ENCODE measurements at places on chromosomes 2 and 18.

GRCh38 chr2:62147610-62148301 lies 48.2 kb upstream of the B3GNT2 start:
- DNase-seq = no peak

DNA sequence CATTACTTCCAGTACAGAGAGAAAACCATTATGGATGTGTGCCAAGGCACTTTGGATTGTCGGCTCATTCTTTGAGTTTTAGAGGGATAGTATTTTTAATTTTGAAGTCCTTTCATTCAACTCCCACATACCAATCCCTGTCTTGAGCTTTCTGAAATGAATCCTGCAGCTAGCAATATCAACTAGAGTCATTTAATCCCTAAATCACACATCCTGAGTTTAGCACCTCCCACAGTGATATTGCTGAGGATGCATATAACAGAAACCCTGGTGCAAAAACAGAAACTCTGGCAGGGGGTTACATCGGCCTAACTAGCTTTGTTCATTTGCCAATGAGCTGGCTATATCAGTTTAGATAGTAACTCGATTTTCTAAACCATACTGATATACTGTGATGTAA lies 427.3 kb downstream of the LRP1B start:
- no peak for DNase-seq

GRCh38 chr2:43203373-43203772 lies 23.0 kb downstream of the ZFP36L2 start:
- no peak for DNase-seq

GRCh38 chr2:240932001-240932723 lies 26.0 kb downstream of the CROCC2 start:
- no peak for DNase-seq

GRCh38 chr18:73235491-73235890 lies 367.7 kb upstream of the NETO1 start:
- DNase-seq = no peak

DNA sequence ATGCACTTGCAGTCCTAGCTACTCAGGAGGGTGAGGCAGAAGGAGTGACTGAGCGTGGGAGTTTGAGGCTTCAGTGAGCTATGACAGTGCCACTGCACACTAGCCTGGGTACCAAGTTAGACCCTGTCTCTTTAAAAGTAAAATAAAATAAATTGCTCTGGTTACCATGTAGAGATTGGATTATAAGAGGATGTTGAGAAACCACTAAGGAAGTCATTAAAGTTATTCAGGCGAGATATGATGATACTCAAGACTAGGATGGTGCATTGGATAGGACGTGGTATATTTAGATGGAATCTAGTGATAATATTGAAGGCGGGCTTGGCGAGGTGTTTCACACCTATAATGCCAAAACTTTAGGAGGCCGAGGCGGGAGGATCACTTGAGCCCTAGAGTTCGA lies 50.6 kb downstream of the BMPR2 start:
- no peak for DNase-seq

- no peak for DNase-seq
These were observed 12.4 kb upstream of the CHRNA1 start for GRCh38 chr2:174776675-174777074.

- DNase-seq = no peak
These were observed 73.6 kb downstream of the CYBRD1 start for GRCh38 chr2:171595896-171596295.

GRCh38 chr2:206814498-206814897 lies 49.1 kb downstream of the FASTKD2 start:
- DNase-seq = no peak

DNA sequence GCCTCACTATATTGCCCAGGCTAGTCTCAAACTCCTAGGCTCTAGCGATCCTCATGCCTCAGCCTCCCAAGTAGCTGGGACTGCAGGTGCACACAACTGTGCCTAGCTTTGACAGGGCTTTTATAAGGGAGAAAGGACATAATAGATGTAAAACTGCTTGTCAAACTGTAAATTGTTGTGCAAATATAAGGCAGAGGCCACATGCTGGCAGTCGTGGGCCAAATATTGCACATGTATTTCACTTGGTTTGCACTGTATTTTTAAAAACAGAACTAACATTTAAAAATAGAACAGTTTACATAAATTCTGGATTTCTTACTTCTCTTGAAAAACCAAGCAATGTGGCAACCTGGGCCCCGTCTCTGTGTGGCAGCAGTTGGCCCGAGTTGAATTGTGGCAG lies 31.2 kb upstream of the MYO3B start:
- DNase-seq = no peak

- no peak for DNase-seq
These were observed 56.2 kb downstream of the EFR3B start for GRCh38 chr2:25098056-25098455.

DNA sequence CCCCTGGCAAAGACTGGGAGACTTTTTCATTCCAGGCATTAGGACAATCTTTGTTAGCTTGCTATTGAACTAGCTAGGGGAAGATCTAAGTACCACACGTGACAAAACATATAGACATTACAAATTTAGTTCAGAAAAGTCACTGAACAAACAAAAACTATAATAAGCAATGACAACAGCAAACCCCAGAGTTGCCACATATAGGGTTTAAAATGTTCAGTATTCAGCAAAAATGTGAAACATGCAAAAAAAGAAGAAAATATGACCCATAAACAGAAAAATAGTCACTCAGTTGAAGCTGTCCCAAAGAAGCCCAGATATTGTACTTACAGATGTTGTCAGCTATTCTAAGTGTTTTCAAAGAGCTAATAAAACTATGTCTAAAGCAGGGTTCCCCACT lies 431.1 kb upstream of the CDH2 start:
- no peak for DNase-seq

- no peak for DNase-seq
These were observed 45.0 kb downstream of the ARHGAP25 start for GRCh38 chr2:68779595-68779994.

DNA sequence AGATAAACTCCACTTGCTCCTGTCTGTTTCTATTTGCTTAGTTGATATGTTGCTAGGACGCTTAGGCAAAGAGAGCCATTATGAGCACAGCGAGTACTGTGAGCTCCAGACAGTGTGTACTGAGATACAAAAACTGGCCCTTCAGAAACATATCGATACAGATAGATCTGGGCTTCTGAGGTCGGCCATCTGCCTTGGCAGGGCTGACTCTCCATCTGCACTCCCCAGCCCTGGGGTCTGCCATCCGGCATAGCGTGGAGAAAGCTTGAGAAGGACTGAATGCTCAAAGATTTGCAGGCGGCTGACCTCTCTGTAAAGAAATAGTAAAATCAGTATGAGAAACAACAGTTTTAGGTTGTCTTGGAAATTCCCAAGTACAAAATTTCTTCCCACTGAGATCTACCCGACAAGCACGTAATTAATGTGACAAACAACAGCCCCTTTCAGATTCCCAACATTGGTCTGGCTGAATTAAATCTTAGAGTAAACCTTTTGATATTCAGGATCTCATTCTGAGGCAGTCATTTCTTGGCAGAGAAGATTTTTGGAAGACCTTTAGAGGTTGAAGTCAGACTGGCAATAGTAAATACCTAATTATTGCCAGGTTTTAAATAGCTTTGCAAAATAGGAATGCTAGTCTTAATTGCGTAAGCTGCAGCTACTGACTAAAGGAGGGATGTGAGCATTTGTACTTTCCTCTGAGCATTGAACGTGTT lies 127.4 kb downstream of the CHST9 start:
- DNase-seq = no peak

DNA sequence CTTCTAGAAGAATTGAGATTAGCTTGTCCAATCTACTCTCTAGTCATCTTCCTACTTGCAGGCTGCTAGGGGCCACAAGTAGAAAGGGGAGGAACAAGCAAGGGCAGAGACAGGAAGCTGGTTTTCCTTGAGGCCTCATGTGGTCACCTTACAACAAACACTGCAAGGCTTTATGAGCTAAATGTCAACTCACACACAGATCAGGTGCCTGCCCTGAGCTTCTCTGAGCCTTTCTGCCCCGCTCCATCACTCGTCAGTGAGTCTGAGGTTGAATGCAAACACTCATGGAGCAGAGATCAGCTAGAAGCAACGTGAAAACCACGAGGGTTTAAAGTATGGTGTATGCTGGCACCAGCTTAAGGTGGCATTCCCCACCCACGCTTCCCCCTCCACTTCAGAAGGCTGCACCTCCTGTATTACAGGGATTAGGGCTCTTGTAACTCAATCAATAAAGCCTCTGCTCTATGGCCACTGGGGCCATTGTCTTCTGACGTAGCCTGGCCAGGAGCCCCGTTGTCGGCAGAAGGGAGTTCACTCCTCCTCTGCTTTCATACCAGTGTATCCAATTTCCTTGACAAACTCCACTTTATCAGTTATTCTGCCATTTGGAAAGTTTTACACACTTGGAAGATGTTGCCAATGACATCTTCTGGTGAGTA lies 5.4 kb upstream of the CRYGC start:
- DNase-seq = no peak

GRCh38 chr2:132797556-132797955 lies 127.6 kb upstream of the LYPD1 start:
- DNase-seq = no peak

GRCh38 chr2:211204456-211204855 lies 648.1 kb downstream of the CPS1 start:
- no peak for DNase-seq

DNA sequence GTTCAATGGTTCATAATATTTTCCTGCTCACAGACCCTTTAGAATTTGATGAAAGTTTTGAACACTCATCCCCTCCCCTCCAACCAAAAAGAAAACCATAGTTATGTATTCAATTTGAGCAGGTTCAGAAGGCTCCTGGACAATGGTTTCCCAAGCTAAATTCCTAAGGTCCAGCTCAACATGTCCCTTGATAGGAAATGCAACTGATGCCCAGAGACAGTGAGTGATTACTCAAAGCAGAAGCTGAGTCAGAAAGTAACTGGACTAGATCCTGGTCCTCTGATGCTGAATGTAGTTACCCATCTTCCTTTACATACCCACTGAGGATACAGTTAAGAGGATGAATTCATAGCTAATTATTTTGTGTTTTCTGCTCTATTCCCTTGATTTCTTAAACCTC lies 218.9 kb upstream of the NCKAP5 start:
- no peak for DNase-seq

- no peak for DNase-seq
These were observed 22.8 kb upstream of the DLX1 start for GRCh38 chr2:172062402-172063004.

DNA sequence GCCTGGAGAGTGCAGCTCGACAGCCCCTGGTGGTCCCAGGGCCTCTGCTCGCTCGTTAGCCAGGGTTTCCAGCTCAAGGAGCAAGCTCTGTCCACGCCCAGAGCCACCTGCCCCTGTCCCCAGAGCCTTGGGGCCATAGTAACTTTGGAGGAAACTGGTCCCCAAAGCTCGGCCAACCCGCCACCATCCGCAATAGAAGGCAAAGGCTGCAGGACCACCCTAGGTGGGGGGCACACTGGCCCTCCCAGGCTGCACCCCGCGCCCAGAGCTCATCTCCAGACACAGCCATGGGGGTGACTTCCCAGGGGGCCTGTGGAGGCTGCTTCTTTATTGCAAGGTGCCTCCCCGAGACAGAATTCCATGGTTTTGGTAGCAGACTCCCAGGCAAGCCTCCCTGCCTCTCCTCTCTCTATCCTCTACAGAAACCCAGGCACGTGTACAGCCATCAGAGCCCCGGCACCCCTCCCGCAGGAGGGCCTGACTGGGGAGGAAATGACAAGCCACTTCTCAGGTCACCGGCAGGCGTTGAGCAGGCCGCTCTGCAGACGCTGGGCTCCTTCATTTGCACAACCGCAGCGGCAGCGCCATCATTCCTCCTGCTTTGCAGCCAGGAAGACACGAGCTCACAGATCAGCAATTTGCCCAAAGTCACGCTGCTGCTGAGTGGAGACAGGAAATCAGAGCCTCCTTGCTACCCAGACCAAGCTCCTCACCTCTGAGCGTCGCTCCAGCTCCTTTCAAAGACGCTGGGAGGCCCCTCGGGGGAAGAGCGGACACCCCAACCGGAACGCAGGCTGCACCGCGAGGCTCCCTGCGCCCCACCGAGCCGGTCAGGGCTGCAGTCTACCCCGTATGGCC lies 80.2 kb downstream of the NDUFA10 start:
- no peak for DNase-seq

- DNase-seq = no peak
These were observed 48.3 kb upstream of the BMPR2 start for GRCh38 chr2:202327858-202328257.

- no peak for DNase-seq
These were observed 65.0 kb downstream of the SLC4A5 start for GRCh38 chr2:74278176-74278575.

GRCh38 chr2:197293252-197294007 lies 17.1 kb downstream of the ANKRD44 start:
- DNase-seq = no peak

- no peak for DNase-seq
These were observed 862.9 kb upstream of the ACVR2A start for GRCh38 chr2:146981921-146982320.

GRCh38 chr2:90221300-90221651 lies 1529.8 kb downstream of the RPIA start:
- DNase-seq = no peak

DNA sequence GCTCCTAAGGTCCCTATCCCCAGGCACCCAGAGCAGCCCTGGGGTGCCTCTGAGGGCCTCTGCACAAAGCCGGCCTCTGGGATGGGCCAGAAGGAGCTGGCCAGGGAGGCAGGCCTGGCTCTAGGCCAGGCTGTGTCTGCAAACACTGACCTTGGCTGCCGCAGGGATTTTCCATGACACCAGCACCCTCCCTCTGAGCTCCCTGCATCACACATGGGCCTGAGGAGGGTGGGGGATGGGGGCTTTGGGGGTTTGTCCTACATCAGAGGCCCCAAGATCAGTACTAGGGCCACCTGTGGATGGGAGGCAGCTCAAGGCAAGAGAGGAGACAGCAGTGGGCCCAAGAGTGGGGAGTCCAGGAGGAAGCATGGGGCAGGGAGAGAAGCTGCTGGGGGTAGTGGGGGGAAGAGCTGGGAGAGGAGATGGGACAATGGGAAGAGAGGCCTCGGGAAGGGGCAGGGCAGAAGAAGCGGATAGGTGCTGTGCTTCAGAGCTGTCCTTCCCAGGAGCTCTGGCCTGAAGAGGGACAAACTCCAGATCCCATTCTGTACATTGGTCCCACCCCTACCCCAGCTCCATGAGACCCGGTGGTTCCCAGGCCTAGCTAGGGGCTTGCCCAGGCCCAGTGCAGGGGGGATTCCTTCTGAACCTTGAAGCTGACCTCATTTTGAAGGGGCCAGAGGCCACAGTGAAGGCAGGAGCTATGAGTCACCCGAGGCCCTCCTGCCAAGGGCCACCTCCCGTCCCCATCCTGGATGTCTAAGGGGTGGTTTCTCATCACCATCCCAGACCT lies 28.0 kb downstream of the KCNK3 start:
- no peak for DNase-seq

All from NCI-H1105 (cell line).